ENCODE measurements at places on chromosomes 6 and 20.

DNA sequence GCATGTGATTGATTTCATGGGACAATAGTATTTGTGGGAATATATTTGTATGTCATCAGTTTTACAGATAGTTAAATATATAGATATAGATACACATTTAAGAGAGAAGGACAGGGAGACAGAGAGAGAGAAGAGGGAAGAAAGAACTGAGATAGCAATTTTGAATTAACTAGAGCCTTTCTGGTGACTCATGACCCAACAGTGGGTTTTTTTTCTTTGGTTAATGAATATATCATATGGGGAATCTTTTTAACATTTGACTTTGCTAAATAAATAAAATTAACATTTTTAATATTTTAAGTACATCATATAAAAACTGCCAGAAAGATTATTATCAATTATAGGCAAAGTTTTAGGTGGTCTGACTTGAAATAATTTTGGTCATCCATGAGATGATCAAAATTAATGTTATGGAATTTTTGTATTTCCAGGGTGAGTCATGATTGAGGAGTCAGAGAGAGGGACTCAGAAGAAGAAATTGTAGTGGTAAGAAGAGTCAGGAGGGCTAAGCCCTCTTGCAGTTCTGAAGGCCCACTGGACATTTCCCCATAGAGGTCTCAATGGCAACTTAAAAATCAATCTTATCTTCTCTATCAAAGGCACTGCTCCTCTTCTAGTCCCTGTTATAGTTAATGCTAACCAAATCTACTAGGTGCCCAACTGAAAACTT lies 508.1 kb upstream of the MAP3K7 start:
- DNase-seq: no peak

- DNase-seq: no peak
These were observed 501.6 kb upstream of the MAP3K7 start for GRCh38 chr6:91088515-91088914.

DNA sequence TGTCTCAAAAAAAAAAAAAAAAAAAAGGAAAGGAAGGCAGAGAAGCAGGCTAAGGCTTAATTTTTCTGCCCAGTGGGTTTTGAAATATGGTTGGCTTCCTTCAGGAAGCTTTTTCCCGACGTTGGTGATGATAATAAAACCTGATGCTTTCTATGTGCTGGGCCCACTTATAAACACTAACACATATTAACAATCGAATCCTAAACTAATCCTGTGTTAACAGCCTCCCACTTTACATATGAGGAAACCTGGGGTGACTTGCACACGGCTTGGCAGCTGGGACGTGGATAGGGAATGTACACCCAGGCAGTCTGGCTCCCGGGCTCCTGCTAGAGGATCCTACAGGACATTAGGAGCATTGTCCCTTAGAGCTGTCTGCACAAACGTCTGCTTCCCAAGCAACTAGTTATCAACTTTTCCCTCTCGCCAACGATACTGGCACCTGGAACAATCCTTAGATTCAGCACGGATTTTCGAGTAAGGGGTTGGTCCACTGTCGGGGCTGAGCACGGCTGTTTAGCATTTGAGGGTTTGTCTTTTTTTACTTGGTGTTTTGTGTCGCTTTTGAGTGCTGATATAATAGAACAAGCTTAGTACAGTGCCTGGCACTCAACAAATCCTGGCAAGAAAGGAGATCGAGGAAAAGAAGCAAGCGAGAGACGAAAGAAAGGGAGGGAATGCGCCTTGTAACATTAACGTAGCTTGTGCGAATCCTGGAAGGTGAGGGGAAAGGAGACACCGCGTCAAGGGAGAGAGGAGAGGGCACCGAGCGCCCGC lies 622 bp upstream of the KIZ start:
- no peak for DNase-seq

- DNase-seq: no peak
These were observed 33.6 kb downstream of the SAMHD1 start for GRCh38 chr20:36917943-36918342.

DNA sequence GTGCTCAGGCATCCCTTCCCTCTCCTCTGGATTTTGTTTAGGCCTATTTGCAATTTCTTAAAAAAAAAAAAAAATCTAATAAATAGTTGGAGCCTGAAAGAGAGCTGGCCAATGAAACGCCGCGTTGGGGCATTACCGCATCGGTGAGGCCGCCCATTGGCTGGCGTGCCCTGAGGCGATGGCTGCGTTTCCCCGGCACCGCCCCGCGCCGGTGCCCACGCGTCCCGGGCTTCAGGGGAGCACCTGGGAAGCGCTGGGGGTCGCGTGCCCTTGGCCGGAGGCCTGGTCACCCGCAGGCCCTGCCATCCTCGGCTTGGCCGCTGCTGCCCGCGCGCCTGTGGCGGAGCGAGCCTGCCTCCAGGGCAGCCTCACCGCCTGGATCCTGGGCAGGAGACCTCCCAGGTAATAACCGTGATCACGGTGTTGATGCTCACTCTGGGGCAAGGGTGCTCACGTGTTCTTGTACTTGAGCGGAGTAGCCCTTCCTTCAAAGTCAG lies 155.4 kb downstream of the NRN1 start:
- DNase-seq: no peak

Data from hematopoietic multipotent progenitor cell treated with erythropoietin and hydrocortisone succinate and interleukin-3 and kit ligand, for 15 days (in vitro differentiated cells).